Diencephalon (tissue), 1 donor: ENCODE measurements at places on chromosomes 7 and 10. TPM values are rescaled to one million over a fixed set of nuclear protein-coding genes. Genes with fewer than 3 reads are reported as not detected.

The RNLS gene
- 8.8 TPM for total RNA-seq

The TMEM229A gene
- total RNA-seq, result 4.6 TPM

The STAM gene
- total RNA-seq, result 46.1 TPM

The NUTM2B gene
- total RNA-seq, result 0.46 TPM

The OR2A5 gene
- not detected for total RNA-seq

The TAS2R41 gene
- total RNA-seq, result not detected

The GPRIN2 gene
- 31.8 TPM for total RNA-seq

The COBL gene
- total RNA-seq, result 5.1 TPM

The PCDH15 gene
- 30.2 TPM for total RNA-seq

The PNLIPRP2 gene
- not detected for total RNA-seq
